ENCODE measurements at places on chromosomes 7 and 10.

GRCh38 chr10:81730891-81731290 is 144.1 kb upstream of the NRG3 start:
- no peak for DNase-seq

DNA sequence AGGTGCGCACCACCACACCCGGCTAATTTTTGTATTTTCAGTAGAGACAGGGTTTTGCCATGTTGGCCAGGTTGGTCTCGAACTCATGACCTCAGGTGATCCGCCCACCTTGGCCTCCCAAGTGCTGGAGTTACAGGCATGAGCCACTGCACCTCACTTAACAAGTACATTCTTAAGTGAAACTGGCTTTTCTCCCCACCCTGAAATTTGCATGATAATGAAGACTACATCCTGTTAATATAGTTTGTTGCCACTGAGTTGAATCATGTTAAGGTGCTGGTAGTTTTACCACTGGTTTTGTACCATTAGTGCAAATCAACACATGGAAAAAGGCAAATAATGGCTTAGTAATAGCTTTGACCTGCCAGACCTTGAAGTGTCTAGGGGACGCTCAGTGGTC is 62.2 kb downstream of the MPLKIP start:
- peak; percentile 69 for DNase-seq

DNA sequence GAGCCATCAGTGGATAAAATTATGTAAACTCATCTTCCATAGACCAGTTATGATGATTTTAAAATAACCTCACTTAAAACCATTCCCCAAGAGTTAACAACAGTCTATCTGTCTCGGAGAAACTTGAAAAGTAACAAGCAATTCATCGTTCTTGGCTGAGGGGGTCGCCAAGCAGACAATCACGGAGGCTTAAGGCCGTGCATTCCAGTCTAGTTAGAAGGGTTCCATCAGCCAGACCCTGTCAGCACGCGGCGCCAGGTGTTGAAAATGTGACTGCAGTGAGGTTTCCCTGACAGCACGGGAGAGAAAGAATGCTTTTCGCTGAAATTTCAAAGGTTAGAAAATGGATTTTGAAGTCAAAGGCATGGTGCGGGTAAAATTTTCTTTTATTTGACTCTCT is 1025.0 kb upstream of the CELF2 start:
- DNase-seq = peak; percentile 56

DNA sequence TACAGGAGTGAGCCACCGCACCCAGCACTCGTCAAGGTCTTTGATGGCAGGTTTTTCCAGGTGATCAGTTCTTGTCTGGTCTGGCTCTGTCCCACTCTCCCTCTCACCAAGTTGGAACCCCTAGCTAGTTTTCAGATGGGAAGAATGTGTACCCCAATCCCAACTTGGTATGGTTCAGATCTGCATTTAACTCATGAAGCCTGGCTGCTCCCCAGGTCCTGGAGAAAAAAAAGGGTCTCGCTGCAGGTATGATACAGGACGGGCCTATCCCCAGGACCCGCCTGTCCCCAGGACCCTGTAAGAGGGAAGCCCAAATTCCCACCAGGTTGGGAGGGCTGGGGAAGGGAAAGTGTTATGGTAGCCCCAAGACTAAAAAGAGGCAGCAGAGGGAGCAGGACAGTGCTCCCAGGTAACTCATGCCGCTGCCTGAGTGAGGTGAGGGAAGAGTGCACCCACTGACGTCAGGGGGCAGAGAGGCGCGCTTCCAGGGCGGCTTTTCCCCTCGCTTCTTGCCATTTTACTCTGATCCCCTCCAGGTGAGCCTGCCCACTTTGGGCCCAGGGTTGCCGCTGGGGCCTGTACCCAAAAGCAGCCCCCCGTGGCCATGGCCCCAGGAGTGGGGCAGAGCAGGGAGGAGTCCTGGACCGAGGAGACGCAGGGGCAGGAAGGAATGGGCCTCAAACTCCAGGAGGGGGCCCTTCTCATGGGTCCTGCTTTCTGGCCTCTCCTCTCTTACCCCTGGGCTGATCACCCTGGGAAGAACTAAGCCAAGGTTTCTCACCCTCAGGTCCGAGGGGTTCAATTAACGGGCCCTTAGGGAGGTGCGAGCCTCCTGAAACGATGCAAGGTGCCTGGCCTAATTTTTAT is 36.4 kb upstream of the SRRM3 start:
- no peak for DNase-seq

DNA sequence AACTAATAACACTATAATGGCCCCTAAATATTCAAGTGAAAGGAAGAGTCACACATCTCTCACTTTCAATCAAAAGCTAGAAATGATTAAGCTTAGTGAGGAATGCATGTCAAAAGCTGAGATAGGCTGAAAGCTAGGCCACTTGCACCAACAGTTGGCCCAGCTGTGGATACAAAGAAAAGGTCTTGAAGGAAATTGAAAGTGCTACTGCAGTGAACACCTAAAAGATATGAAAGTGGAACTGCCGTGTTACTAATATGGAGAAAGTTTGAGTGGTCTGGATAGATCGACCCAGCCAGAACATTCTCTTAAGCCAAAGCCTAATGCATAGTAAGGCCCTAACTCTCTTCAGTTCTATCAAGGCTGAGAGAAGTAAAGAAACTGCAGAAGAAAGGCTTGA is 12.1 kb upstream of the SNX13 start:
- no peak for DNase-seq

Measured in GM23338 (cell line).